Ascending aorta (tissue), 2 donors: ENCODE measurements at places on chromosomes 12 and 14.

- DNase-seq: no peak
Observed at GRCh38 chr14:42671636-42672035, 1065.0 kb downstream of the LRFN5 start.

- DNase-seq: no peak
Observed at GRCh38 chr12:24374452-24374851, 425.0 kb upstream of the SOX5 start.

GRCh38 chr12:125079648-125080645, 14.7 kb downstream of the AACS start:
- DNase-seq: no peak

GRCh38 chr14:56094076-56094475, 24.1 kb upstream of the PELI2 start:
- no peak for DNase-seq

DNA sequence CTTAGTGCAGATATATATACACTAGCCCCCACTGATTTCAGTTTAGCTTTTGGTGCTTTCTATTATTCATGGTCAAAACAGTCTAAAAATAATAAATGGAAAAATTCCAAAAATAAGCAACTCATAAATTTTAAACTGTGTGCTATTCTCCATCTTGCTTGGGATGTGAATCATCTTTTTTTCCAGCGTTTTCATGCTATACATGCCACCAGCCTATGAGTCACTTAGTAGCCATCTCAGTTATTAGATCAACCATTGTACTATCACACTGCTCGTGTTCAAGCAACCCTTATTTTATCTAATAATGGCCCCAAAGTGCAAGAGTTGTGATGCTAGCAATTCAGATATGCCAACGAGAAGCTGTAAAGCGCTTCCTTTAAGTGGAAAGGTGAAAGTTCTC, 73.9 kb upstream of the KRR1 start:
- DNase-seq: no peak

DNA sequence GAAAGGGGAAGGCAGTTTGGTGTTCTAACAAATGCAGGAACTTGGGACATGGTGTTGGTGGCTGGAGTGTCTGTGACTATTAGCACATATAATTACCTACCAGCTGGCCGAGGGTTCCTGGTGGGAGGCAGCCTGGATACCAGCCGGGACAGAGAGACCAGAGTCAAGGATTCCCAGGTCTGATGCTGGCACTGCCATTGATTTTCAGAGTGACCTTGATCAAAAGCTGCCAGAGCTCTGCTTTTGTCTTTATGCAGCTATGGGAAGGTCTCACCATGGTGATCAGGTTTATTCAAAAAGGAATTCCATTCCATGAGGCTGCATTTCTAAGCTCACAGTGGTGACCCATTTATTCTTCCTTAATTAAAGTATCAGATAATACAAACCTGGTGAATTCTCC, 101.0 kb upstream of the PWP1 start:
- DNase-seq: no peak

DNA sequence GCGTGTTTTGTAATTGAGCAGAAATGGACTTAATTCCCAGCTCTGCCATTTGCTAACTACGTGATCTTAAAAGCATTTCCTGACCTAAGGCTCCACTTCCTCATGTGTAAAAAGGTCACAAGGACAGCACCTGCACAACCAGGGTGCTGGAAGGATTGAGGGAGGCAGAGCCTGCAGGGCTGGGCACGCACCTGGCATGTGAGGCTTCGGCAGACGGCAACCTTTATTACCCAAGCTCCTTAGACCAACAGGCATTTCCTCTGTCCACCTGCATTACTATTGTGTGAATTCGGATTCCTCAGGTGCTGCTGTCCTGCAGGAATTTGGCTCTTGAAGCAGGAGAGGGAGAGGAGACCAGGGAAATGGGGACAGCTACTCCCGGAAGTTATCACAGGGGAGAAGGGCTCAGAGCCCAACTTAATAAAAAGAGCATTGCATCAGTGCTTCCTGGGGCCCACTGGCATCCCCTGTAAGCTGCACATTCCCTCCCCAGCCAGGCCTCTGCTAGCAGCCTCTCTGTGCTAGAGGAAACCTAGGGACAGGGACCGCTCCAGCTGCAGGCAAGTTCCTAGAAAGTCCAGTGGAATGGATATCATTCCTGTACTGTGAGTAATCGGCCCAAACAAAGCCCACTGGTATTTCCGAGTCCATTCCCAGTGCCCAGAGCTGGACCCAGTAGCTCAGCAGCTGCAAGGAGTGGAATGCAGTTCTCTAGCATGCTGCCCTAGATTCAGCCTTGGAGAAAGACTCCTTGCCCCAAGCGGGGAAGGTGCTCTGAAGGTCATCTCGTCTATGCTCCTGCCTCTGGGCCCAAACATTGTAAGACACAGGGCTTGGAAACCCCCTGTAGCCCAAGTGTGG, 157.1 kb upstream of the CCND2 start:
- no peak for DNase-seq

DNA sequence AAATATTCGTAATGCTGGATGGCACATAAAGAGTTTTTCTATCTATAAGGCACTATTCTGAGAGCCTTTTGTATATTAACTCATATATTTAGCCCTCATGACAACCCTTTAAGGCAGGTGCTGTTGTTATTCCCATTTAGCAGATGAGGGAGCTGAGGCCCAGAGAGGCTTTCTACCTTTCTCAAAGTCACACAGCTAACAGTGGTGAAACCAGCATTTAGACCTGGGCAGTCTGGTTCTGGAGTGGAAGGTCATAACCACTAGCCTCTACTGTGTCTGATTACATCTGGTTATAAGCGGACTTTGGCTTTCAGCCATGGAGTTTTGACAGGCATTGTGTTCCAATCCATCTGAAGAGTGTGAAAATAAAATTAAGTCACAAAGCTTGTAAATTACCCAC, 41.2 kb upstream of the HDAC7 start:
- no peak for DNase-seq

- no peak for DNase-seq
Observed at GRCh38 chr14:100554082-100554677, 33.0 kb downstream of the BEGAIN start.

GRCh38 chr12:59084511-59085375, 164.4 kb upstream of the LRIG3 start:
- DNase-seq: no peak

DNA sequence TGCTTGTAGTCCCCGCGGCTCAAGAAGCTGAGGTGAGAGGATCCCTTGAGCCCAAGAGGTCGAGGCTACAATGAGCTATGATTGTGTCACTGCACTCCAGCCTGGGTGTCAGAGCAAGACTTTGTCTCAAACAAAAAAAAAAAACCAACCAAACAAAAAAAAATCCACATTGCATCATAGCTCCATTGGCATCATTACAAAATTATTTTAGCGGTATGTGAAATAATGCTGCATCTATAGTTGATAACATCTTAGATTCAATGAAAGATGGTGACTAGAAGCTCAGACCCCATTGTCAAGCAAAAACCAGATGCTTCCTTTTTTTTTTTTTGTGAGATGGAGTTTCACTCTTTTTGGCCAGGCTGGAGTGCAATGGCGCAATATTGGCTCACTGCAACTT, 14.8 kb upstream of the PTHLH start:
- DNase-seq: no peak

DNA sequence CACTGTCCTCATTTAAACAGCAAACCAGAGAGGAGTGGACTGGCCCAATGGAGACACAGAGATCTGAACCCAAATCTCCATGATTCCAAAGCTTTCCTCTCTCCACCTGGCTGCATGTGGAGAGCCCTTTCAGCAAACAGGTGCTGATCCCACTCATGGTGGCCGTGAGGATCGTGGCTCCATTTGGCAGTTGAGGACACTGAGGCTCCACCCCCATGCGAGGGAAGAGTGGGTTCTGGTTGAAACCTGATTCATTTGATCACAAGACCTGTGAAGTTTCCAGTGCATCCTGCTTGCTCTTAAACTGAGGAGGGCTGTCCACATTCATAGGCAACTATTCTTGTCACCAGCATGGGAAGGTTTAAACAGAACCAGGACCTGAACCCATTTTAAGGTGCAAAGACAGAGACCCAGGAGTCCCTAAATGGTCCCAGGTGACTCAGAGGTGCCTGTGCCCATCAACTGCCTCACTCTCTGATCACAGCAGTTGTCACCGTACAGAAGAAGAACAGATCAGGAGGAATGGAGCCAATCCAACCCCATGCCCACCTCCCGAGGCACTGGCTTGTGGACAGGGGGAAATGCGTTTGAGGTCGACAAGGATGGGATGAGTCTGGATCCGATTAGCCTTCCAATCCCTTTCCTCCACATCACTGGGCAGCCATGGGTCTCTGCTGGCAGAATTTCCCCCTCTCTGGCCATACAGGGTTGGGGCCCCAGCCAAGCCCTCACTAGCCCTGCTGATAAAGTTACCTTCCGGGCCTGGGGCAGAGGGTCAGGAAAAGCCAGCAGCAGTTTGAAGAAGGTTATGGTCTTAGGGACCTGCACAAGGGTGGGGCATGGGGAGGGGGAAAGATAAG, 45.5 kb upstream of the BCL11B start:
- DNase-seq: no peak

DNA sequence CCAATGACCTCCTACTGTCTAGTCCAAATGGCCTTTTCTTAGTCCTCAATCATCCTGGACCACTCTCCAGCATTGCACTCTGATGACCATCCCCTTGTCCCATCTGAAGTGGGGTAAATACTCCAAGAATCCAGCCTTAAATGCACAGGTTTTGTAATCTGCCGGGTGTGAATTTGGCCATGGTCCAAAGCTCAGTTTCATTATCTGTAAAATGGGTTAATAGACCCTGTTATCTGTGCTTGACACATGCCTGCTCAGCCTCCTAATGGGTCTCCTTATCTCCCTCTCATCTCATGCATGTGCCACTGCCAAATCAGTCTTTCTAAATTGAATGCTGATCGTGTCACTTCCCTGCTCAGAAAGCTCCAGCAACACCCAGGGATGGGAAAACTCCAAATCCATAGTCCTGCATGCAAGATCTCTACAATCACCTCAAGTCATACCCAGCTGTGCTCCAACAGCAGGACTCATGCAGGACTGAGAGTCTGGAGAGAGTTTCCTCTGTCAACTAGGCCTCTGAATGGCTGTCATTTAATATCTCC, 22.3 kb downstream of the LGR5 start:
- DNase-seq: no peak

DNA sequence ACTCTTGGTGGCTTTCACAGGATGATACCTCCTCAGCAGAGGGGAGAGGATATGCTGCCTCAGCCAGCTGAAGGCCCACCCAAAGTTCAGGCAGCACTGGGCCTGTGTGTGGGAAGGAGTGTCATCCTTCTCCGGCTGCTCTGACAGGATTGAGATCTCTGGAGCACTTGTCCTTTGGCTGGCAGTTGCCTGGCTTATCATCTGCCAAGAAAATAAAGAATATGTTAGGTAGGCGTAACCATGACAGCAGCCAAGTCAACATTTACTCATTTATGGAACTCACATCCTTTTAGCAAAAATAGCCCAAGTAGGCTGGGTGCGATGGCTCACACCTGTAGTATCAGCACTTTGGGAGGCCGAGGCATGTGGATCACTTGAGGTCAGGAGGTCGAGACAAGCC, 68.5 kb downstream of the PPFIBP1 start:
- peak; percentile 86 for DNase-seq

GRCh38 chr12:4135919-4136605, 137.5 kb upstream of the CCND2 start:
- no peak for DNase-seq

GRCh38 chr12:23694920-23695319, 254.6 kb downstream of the SOX5 start:
- DNase-seq: no peak

DNA sequence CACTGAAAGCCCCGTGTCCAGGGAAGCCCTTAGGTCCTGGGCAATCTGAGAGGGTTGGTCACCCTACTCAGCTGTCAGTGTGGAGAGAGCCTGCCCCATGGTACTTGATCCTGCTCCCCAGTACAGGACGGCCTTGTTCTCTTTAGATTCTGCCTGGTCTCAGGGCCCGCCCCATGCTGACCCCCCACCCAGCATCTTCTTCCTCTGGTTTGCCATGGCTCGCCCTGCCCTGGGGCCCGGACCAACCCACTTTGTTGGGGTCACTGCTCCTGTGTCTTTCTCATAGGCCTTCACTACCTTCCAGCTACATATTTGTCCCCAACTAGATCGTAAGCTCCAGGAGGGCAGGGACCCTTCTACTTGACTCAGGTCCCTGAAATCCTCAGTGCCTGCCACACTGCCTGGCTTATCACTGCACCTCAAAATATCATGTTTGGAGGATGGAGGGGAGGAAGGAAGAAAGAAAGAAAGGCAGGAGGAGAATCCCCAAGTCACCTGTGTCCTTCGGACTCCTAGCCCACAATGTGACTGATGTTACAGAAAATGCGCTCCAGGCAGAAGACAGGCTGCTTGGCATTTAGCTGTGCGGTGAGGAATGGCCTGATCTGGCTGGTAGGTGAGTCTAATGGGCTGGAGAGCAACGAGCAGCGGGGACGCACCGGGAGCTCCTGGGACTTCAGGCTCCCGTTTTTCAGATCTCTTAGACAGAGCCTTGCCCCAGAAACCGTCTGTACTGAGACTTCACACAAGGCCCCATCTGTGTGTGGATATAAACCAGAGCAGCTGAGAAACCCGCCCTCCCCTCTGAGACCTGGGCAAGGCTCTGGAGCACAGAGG, 66.1 kb downstream of the C14orf132 start:
- no peak for DNase-seq

DNA sequence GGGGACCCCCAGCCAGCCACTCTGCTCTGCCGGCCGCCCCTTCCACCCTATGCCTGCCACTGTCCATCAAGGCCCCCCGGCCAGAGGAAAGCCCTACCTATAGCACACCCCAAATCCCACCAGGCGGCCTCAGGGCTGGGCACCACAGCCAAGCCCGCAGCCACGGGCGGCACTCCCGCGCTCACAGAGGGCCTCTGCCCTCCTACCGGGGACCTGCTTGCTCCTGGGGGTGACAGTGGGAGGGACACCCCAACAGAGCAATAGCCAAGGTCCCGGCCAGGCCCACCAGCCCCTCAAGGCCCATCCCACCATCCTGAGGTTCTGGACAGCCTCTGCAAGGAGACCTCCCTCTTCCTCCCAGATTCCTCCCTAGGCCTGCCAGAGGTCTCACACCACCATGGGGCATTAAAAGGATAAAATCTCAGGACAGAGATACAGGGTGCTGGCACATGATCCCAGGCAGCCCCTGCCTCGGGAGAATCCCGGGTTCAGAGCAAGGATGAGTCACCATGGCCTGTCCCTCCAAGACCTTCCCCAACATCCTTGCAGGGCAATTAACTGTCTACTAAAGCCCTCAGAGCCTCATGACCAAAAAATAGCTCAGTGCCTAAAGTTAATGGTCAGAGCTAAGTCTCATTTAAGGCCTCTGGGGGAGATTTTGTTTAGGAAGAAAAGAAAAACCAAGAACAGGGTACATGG, 17.1 kb downstream of the CCDC85C start:
- no peak for DNase-seq
